ENCODE measurements at places on chromosomes 2 and 18.
A peak's percentile ranks its signal among the peaks of the same experiment; 100 is the strongest.

DNA sequence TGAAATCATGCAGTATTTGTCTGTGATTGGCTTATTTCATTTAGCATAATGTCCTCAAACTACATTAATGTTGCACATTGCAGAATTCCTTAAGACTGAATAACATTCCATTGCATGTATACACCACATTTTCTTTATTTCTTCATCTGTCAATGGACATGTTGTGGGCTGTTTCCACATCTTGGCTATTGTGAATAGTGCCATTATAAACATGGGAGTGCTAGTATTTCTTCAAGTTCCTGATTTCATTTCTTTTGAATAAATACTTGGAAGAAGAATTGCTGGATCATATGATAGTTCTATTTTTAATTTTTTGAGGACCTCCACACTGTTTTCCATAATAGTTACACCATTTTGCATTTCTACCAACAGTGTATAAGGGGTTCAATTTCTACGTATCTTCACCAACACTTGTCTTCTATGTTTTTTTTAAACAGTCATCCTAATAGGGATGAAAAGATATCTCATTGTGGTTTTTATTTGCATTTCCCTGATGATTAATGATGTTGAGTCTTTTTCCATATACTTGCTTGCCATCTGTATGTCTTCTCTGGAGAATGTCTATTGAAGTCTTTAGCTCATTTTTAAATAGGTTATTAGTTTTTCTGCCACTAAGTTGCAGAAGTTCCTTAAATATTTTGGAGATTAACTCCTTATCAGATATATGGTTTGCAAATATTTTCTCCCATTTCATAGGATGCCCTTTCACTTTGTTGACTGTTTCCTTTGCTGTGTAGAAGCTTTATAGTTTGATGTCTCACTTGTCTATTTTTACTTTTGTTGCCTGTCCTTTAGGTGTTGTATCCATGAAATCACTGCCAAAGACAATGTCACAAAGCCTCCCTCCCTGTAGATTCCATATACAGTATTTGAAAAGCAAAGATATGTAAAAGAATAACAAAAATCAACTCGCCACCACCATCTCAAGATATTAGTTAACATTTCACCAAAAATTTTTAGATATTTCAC, 14.6 kb downstream of the FBXO11 start:
- DNase-seq = no peak

DNA sequence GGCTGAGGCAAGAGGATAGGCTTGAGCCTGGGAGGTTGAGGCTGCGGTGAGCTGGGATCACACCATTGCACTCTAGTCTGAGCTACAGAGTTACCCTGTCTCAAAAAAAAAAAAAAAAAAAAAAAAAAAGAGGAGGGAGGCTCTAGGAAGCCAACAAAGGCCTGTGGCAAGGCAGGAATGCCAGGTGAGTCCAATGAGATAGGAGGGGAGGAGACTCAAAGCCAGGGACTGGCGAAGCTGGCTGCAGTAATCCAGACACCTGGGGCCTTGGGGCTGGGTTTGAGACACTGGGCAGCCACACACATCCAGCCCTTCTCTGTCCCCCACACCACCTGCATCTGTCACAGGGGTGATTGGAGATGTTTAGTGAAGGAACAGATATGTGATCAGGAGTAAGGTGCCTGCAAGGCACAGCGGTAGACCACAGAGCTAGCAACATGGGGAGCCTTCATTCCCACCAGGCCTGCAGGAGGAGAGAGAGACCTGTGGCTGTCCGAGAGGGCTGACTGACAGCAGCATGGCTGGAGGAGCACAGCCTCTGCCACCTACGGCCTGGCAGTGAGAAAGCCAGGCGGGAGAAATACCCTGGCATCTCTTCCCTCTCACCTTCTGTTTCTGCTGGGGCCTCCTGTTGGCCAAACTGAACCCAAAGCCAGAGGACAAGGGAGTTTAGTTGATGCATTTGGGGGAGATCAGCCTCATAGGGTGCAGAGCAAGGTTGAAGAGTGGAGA, 9.5 kb downstream of the CHPF start:
- DNase-seq = peak; percentile 59

GRCh38 chr2:60294901-60295635, 258.4 kb downstream of the BCL11A start:
- DNase-seq = no peak

DNA sequence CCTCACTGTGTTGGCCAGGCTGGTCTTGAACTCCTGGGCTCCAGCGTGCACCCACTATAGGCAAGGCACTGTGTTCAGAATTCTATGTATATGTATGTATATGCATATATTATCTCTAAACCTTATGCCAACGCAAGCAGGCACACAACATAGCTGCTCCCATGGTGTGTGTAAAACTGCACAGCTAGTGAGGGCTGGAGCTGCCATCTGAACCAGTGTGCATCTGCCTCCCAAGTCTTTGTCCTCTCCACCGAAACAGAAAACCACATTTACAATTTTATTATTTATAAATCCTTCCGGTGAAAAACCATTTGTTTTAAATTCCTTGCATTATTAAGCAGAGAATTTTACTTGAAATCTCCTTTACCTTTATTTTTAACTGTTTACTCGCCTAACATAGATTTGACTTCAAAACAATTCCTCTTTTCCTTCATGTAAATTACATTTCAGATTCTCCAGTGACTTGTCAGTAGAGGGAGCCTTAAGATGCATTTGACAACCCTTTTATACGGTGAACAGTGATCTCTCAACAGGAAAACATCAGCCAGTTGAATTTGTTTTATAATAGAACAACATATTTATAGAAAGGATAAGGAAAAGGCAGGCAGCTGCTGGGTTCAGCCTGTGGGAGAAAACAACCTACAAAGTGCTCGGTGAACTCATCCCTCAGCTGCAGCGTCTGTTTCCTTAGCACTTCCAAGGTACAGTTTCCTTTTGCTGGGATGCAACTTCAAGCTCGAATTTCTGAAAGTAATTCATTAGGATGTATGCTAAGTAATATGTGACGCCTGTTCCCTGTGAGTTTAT, 101.2 kb downstream of the MYT1L start:
- DNase-seq = peak; percentile 73

GRCh38 chr2:143378996-143379395, 249.8 kb downstream of the ARHGAP15 start:
- DNase-seq = no peak

DNA sequence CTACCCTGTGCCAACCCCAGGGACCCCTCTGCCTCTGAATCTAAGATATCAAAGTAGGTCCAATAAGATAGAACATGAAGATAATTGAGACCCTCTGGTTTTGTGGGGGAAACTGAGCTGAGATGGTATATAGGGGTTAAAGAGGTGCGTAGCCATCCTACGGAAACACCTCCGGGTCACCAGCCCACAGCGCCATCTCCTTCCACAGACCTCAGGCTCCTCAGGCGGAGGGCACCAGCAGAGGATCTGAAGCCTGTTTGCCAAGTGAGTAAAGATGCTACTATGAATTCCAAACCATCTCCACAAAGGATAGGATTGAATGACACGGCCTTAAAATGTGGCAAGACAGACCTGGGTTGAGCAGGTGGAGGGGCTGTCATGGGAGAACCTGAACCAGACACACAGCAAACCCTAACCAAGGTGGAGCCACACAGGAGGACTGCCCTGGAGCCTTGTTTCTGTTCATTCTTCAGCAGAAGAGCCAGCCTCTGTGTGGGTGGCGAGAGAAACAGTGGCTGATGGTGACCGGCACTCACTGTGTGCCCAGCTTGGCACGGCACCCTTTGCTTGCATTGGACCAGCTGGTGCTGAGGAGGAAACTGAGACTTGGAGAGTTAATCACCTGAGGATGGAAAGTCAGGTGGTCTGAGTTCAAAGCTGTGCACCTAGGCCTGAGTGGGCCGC, 10.2 kb downstream of the GBX2 start:
- no peak for DNase-seq

DNA sequence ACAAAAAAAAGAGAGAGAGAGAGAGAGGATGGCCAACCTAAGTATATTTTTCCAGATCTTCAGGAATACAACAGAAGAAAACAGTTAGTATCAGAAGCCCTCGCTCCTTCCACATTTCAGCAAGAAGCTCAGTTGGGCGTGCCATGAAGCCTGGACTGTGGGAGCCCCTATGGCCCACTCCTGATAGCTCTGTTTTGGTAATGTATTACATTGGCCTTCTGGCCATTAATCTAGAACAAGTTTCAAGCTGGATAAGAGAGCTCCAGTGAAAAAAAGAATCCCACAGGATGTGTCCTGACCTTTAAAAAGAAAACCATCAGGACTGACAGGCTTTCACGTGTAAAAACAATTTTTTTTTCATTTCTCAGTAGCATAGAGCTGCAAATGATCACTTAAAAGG, 197.9 kb downstream of the ICOS start:
- no peak for DNase-seq

- DNase-seq = no peak
Observed at GRCh38 chr2:28437149-28437835, 44.6 kb downstream of the FOSL2 start.

- no peak for DNase-seq
Observed at GRCh38 chr18:47912794-47913585, 17.5 kb downstream of the SMAD2 start.

DNA sequence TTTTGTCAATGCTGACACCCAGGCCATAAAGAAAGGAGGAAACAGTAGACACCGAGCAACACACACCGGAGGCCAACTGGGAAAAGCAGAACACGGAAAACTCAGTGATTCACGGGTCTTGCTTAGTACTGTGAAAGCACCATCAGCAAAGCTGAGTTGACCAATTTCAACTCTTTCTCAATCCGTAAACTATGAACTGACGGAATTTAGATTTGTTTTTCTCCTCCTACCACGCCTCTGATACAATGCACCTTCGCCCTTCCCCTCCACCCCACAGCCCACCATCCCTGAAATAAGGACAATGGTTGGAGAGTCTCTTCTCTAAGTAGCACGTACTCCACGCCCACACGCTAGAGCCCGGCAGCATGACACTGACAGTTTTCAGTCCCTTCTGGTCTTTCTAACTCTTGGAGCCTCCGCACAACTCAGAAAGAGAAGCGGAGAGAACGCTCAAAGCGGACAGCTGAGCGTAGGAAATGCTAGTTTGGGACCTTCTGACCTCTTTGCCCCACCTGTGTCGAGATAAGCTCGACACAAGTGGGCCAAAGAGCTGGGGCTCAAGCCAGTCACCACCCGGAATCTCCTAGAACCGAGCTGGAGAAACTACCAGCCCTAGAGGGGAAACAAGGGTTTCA, 669 bp downstream of the LNPK start:
- DNase-seq = peak; percentile 63

DNA sequence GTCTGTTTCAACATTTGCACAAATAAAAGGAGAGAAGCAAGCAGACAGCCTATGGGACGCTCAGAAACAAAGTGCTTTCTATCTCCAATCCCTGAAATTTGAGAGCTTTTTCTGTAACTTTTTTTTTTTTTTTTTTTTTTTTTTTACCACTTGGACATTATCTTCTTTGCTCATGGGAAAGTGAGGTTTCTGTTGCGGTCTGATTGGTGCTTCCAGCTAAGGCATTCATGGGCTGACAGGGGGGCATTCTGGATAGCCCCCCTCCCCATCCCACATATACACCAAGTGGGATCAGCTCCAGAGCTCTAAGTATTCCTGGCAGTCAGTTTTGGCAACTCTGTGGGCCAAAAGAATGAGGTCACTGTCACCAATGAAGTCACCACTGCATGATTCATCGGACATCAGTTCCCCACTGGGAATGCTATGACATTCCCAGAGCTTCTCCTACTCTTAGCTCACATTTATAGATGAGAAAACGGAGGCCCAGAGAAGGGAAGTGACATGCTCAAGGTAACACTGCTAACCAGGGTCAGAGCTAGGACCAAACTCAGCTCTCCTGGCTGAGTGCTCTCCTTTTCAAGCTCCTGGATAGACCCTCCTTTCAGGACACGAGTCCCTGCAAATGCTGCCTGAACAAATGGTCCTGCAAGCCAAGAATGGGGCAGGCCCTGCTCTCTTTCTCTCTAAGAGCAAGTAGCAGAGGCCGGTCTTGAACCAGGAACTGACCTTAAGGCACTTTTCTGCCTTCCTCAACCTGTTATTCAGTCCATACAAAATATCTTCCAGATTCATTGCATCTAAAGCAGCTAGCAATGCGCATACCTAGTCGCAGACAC, 61.3 kb downstream of the TMEM247 start:
- no peak for DNase-seq

DNA sequence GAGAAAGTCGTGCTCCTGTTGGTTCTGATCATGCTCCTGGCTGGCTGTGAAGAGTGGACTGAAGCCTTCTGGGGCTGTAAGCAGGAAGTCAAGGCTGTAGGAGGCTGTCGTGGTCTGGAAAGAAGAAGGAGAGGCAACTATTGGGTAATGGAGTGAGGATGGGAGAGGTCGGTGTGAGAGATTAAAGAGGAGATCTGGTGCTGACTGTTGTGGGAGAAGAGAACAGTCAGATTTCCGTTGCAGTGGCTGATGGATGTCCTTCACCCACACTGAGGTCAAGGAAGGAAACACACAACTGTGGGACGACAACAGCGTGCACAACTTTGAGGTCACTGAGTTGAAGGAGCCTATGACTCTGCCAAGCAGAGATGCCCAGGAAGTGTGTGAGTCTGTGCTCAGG, 2.8 kb upstream of the PSMD1 start:
- no peak for DNase-seq

- DNase-seq = no peak
Observed at GRCh38 chr2:145691659-145692058, 1171.7 kb upstream of the ZEB2 start.

DNA sequence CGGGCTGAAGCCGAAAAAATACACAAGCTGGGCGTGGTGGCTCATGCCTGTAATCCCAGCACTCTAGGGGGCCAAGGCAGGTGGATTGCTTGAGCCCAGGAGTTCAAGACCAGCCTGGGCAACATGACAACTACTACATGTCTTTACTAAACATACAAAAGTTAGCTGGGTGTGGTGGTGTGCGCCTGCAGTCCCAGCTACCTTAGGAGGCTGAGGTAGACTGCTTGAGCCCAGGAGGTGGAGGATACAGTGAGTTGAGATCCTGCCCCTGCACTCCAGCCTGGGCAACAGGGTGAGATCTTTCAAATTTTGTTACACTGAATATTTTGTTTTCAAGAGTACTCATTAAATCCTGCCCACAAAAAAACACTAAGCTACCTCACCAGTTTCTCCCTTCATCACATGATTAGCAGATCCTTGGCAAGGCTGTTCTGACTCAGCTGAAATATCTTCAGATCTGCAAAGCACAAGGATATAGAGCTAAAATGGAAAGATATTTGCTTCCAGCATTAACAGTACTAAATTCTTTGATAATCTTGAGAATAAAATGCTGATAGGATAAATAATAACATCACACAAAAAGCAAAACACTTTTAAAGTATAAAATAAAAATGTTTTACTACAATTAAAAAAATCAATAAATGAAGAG, 28.2 kb upstream of the MCM6 start:
- DNase-seq = no peak

GRCh38 chr2:236861196-236861875, 224.4 kb upstream of the COPS8 start:
- DNase-seq = no peak

GRCh38 chr2:215403441-215404347, 32.2 kb downstream of the FN1 start:
- no peak for DNase-seq
